ENCODE measurements at places on chromosomes 5 and 9. TPM values are rescaled to one million over a fixed set of nuclear protein-coding genes. Genes with fewer than 3 reads are reported as not detected.

- no peak for DNase-seq
Observed at GRCh38 chr9:71518045-71518827, 250.1 kb downstream of the CEMIP2 start.

- DNase-seq = no peak
Observed at GRCh38 chr9:121750715-121751623, 99.5 kb downstream of the DAB2IP start.

The PITX1 gene
- total RNA-seq = not detected

The SERF1A gene
- 6.8 TPM for total RNA-seq

GRCh38 chr5:111743512-111743911 is 13.5 kb downstream of the NREP start:
- no peak for DNase-seq

The CKMT2 gene
- total RNA-seq = 0.27 TPM

DNA sequence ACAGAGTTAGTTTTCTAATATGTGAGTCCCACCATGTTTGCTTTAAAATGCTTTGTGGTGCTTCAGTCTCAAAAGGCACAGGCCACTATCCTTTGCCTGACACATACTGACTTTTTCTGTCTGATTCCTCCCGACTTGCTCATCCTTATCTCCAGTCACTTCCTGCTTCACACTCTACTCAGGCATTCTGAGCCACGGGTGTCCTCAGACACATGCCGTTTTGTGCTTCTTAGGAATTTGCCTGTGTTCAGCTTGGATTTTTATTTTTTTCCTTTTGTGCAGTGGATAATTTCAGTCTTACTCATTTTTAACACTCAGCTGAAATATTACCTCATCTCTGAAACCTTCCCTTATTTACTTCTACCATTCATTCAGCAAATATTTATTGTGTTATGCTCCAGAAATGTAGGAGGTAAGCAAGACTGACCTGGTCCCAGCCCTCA is 54.1 kb downstream of the MAN2A1 start:
- DNase-seq = no peak

The C9orf78 gene
- total RNA-seq = 145 TPM

GRCh38 chr5:14396737-14397136 is 184.9 kb upstream of the OTULINL start:
- no peak for DNase-seq

DNA sequence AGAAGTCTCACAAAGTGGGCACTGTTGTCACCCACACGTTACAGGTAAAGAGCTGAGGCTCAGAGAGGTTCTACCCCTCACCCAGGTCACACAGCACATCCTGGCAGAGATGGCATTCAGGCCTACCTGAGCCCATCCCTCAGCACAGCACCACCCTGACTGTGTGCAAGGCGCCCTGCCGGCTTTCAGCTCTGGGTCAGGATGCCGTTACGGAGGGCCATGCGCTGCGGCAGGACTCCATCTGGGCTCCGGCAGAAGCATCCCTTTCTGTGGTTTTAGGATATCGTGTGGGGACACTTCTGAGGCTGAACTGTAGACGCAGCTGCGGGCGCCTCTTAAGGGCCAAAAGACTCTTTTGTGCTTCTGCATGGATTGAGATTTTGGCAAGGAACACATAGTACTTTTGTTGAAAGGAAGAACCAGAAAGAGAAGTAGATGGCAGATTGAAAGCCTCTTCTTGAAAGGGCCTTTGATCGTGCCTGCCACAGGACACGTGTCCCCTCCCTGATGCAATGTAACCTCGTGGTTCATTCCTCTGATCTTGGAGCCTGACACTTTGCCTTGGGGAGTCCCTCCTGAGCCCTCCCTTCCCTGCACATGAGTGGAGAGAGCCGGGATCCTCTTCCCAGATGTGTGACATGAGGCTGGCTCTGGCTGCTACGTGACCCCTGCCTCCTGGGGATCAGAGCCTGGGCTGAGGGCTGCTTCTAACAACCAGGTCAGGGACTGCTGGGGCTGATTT is 31.3 kb downstream of the USP20 start:
- DNase-seq = no peak

The SHOC1 gene
- total RNA-seq = not detected

- DNase-seq = no peak
Observed at GRCh38 chr5:100691548-100691947, 156.4 kb downstream of the FAM174A start.

GRCh38 chr5:112059579-112060135 is 302.7 kb upstream of the NREP start:
- no peak for DNase-seq

The TIFAB gene
- total RNA-seq = not detected

GRCh38 chr5:42887097-42887496 is 75.4 kb upstream of the SELENOP start:
- DNase-seq = no peak

- no peak for DNase-seq
Observed at GRCh38 chr9:83992901-83993300, 12.3 kb downstream of the RMI1 start.

The PLPPR1 gene
- not detected for total RNA-seq

GRCh38 chr9:80892703-80893102 is 796.6 kb downstream of the TLE1 start:
- DNase-seq = no peak

- DNase-seq = no peak
Observed at GRCh38 chr9:87076825-87077224, 129.5 kb upstream of the GAS1 start.

DNA sequence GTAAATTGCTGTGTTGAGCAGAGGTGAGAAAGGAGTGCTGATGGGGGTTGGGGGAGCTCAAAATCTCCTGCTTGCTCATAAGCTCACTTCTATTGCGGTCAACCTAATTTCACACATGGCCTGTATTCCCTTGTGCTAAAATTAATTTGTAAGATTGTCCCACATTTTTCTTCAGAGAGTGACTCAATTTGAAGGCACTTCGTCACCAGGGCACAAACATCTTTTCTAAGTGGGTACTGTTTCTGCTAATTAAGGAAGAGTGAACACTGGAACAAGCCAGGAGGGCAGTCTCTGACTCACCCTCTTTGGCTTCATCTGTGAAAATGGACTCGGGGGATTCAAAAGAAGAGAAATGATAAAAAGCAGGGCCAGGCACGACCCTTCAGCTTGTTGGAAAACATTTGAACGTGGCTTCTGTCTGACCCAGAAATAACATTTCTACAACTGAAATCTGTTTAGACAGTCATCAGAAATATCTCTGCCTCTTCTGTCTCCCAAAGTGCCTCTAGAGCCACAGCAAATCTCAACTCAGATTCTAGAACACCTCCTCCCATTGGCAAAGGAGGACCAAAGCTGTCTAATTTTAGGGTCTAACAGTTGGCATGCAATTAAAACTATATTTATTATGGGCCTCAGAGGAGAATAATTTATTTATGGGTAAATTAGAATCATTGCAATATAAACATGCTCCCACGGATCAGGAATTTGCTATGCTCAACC is 49.8 kb downstream of the FEM1C start:
- no peak for DNase-seq

The SLC6A7 gene
- not detected for total RNA-seq

The PCDHGA3 gene
- not detected for total RNA-seq

- DNase-seq = no peak
Observed at GRCh38 chr9:27712806-27713205, 139.5 kb upstream of the C9orf72 start.

GRCh38 chr5:121525706-121526105 is 326.0 kb upstream of the FTMT start:
- no peak for DNase-seq

DNA sequence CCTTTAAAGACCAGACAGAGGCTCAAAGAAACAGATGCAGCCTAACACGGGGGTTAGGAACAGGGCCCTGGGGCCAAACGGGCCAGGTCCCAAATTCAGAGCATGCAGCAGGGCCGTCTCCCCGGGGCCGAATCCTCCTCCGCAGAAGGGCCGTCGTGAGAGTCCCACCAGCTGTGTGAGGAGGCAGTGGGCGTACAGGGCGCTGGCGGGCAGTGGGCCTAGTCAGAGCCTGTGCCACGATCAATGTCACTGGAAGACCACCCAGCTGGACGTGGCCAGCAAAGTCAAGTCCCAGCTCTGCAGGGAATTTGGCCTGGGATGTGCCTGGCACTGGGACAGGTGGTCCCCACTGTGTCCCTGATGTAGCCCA is 15.8 kb upstream of the FCN2 start:
- no peak for DNase-seq

GRCh38 chr5:121945261-121945660 is 16.5 kb upstream of the SRFBP1 start:
- DNase-seq = no peak

DNA sequence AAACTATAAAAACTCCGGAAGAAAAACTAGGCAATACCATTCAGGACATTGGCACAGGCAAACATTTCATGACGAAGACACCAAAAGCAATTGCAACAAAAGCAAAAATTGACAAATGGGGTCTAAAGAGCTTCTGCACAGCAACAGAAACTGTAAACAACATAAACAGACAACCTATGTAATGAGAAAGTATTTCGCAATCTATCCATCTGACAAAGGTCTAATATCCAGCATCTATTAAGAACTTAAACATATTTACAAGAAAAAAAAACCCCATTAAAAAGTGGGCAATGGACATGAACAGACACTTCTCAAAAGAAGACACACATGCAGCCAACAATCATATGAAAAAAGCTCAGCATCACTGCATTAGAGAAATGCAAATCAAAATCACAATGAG is 498.6 kb downstream of the HINT1 start:
- DNase-seq = no peak

The VPS13A gene
- 37.3 TPM for total RNA-seq

GRCh38 chr5:38009749-38010358 is 170.0 kb upstream of the GDNF start:
- no peak for DNase-seq

GRCh38 chr5:108905805-108906204 is 158.1 kb downstream of the FER start:
- no peak for DNase-seq

GRCh38 chr5:41335596-41336181 is 122.4 kb upstream of the C6 start:
- DNase-seq = no peak

Measured in CD4-positive, alpha-beta T cell (primary cell).